ENCODE measurements at places on chromosomes 2 and 18. TPM values are rescaled to one million over a fixed set of nuclear protein-coding genes. Genes with fewer than 3 reads are reported as not detected.

DNA sequence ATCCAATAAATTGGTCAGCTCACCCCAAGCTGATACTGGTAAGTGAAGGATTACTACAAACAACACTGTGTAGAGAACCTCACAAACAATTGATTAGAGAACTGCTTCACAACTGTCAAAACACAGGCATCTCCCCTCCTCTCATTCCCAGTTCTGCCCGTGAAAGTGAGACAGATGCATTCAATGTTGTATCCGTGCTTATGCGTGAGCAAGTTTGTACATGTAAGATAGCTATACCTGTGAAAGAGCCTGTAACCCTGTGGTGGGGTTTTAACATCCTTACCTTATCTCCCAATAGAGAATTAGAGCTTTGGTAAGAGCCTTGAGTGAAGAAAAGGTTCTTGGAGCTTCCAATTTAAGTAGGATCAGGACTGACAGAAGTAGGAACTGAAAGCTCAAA lies 9.1 kb downstream of the MARCHF4 start:
- DNase-seq: no peak

- DNase-seq: peak; percentile 45
These were observed 858 bp downstream of the POLR1B start for GRCh38 chr2:112542984-112543661.

GRCh38 chr2:237025090-237025865 lies 60.4 kb upstream of the COPS8 start:
- no peak for DNase-seq

Gene NOSTRIN
- not detected for total RNA-seq

DNA sequence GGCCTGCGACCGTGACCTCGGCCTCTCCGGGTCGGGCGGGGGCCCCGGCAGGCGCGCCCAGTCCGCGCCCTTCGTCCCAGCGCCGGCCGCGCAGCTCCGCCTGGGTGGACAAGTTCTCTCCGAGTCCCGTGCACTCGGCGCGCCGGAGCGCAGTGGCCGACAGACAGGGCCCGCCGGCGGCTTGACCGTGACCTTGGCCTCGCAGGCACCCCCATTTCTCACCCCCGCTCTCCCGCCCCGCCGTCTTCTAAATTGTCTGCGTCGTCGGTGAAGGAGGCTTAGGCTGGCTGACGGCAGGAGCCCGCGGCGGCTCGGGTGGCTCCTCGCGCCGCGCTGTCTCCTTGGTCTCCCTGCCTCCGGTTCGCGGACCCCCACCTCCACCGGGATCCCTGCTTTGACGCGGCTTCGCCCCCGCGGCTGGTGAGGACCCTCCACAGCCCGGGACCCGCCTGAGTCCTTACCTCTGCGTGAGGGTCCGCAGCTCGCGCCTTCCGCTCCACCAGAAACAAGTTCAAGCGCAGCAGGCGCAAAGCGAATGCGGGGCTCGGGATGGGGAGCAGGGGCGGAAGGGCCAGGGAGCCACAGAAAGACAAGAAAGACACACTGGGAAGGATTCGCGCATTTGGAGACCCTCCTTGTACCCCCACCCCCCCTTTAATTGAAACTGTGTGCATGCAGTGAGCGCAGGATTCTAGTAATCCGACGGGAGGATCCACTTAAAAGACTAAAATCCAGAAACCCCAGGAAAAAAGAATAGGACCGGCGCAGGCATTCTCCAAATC lies 4.0 kb downstream of the PTGR3 start:
- no peak for DNase-seq

Gene PLA2R1
- not detected for total RNA-seq

- no peak for DNase-seq
These were observed 410.0 kb upstream of the KCNH7 start for GRCh38 chr2:163248376-163249253.

DNA sequence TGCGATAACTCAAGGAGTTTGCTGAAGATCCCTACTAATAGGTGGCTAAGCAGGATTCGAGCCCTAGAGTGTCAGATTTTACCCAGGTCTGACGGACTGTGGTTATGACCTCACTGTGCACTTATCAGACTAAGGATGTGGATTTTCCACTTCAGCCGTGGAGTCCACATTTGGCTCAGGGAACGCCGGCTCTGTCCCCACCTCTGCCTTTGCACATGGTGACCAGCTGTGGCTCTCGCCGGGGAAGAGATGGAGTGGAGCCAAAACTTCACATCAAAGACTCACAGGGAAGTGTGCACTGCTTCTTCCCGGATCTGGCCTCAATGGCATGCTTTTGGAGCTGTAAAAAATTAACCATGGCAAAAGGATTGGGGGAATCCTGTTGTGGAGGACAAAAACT lies 249.3 kb upstream of the APCDD1 start:
- no peak for DNase-seq

GRCh38 chr2:69683170-69683971 lies 39.8 kb upstream of the AAK1 start:
- no peak for DNase-seq

GRCh38 chr2:67232936-67233335 lies 164.2 kb upstream of the ETAA1 start:
- DNase-seq: no peak

GRCh38 chr18:12929477-12930083 lies 18.2 kb upstream of the SEH1L start:
- no peak for DNase-seq

DNA sequence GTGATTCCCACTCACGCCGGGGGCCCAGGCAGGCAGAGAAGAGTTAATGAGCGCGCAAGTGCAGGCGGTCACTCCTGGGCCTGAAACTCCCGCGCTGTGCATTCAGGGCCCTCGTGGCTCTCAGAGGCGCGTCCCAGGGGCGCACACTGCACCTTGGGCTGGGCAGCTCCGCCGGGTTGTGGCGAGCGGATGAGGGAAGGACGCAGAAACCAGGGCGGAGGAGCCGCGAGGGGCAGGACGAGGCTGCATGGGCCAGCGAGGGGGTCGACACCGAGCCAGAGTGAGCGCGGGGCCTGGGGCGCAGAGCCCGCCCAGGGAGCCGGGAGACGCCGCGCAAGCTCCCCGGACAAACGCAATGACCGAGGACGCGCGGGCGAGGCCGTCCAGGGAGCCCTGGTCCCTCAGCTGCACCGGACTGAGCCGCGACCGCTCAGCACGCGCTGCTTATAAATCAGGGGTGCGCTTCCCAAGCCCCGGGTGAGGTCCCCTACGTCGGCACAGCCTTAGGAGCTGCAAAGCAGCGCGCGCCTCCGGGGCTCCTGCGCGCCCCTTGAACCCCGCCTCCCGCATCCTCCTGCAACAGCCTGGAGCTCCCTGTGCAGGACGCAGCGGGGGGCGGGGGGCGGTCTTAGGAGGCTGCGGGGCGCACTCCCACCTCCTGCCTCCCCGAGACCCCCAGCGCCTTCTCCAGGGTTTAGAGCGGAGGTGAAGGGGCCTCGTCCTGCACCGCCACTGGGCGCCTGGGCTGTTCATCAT lies 180.2 kb upstream of the ALKAL2 start:
- DNase-seq: no peak

DNA sequence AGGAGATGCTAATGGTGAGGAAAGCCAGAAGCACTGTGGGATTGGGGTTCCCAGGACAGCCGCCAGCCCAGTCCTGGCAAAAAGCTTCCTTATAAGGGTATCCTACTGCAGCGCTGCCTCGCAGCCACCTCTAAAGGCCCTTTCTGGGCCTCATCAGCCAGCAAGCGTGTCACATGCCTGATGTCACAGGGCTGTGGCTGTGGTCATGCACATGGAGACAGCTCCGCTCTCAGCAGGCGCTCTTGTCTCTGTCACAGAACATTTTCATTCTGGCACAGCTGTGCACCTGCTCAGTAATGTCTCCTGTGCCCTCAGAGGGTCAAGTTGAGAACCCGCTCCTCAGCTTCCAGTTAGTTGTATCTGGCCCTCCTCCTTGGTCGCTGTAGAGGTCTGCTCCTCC lies 17.7 kb upstream of the MAL start:
- DNase-seq: no peak

Gene FBXO41
- 31.5 TPM for total RNA-seq

DNA sequence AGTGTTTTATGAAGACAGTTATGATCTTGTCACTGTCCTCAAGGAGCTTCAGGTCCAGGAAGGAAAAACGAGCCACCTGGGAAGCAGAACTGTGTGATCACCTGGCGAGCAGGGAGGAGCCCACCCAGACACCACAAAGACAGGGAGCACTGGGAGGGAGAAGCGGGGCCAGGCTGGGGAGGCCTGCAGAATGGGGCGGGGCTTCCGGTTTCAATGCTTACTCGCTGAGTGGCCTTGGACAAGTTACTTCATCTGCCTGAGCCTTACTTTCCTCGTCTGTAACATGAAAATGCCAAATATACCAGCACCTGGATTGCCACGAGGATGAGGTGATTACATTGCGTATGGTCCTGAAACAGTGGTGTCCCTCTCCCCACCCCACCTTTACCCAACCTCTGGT lies 227.5 kb downstream of the ANKRD30B start:
- DNase-seq: no peak

Gene HRH4
- total RNA-seq: not detected

Gene IL1RL2
- not detected for total RNA-seq

DNA sequence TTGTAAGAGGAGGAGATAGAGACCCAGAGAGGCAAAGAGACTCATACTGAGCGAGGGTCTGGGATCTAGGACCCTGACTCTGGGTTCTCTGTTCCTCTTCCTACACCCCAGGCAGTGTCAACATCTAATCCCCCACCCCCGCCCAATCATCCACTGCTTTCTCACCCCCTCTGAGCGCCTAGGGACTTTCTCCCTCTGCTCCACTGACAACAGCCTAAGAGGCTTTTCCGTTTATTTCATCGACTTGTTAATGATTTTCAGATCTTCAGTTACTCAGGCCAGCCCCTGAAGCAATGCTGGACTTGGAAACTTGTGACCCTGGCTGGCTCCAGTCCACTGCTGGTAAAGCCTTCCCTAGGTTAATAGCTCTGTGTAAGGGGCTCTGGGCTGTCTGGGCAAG lies 65.1 kb downstream of the TFCP2L1 start:
- no peak for DNase-seq

Gene HIBCH
- 17.2 TPM for total RNA-seq

Gene SLC8A1
- 0.44 TPM for total RNA-seq

DNA sequence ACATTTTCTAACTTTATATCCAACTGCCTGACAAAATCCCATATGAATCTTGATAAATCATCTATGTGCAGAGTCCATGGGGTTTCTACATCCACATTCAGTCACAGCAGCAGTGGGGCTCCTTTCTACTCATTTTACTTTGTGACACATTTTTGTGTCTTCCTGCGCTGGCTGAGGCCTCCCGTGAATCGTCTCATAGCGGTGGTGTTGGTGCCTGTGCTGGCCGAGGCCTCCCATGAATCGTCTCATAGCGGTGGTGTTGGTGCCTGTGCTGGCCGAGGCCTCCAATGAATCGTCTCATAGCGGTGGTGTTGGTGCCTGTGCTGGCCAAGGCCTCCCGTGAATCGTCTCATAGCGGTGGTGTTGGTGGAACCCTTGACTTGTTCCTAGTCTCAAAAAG lies 17.0 kb downstream of the SNED1 start:
- DNase-seq: peak; percentile 32

GRCh38 chr18:574149-574860 lies 5.9 kb upstream of the CETN1 start:
- no peak for DNase-seq

- no peak for DNase-seq
These were observed 10.4 kb upstream of the GALNT1 start for GRCh38 chr18:35571138-35571537.

Gene CHRNG
- not detected for total RNA-seq

DNA sequence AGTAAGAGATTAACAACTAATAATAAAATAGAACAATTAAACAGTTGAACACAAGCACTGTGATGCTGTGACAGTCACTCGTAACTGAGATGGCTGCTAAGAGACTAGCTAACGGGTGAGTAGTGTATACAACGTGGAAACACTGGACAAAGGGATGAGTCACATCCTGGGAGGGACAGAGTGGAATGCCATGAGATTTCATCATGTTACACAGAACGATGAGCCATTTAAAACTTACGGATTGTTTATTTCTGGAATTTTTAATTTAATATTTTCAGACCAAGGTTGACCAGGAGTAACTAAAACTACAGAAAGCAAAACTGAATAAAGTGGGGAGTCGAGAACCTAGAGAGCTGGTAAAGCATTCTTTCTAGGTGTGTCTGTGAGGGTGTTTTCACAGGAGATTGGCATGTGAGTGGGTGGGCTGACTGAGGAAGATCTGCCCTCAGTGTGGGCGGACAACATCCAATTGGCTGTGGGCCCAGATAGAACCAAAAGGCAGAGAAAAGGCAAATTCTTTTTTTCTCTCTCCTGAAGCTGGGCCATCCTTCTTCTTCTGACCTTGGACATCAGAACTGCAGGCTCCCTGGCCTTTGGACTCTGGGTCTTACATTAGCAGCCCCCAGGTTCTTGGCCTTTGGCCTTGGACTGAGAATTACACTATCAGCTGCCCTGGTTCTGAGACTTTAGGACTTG lies 14.6 kb downstream of the TMSB10 start:
- no peak for DNase-seq

Gene LONRF2
- total RNA-seq: 0.15 TPM

Gene CYTIP
- 231 TPM for total RNA-seq

Data from activated CD8-positive, alpha-beta memory T cell treated with anti-CD3 and anti-CD28 coated beads, Interleukin-2, amount 10 ng/mL, durations not matched to agents 7 days and 5 days (primary cell).